Lower lobe of right lung (tissue), 2 donors: ENCODE measurements at places on chromosomes 6 and 20.

- no peak for DNase-seq
Observed at GRCh38 chr6:124775121-124775520, 187.1 kb upstream of the RNF217 start.

GRCh38 chr6:16450285-16450684 lies 211.9 kb downstream of the GMPR start:
- DNase-seq: no peak

DNA sequence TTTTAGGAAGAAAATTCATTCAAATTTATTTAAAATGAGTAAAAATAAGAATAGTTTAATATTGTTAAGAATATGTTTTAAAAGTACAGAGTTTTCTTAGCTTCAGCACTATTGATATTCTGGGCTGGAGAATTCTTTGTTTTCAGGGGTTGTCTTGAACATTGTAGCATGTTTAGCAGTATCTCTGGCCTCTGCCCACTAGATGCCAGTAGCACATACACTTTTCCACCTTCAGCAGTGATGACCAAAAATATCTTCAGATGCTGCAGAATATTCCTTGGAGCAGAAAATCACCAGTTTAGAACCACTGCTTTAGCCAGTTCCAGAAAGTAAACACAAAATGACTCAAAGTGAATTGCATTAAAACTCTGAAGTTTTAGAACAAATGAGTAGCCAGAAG lies 19.4 kb upstream of the SDHAF4 start:
- no peak for DNase-seq

- no peak for DNase-seq
Observed at GRCh38 chr20:38216201-38216600, 44.3 kb downstream of the KIAA1755 start.
